ENCODE measurements at places on chromosomes 6 and 20.

- DNase-seq: no peak
Observed at GRCh38 chr6:43186706-43187105, 4.7 kb downstream of the CUL9 start.

DNA sequence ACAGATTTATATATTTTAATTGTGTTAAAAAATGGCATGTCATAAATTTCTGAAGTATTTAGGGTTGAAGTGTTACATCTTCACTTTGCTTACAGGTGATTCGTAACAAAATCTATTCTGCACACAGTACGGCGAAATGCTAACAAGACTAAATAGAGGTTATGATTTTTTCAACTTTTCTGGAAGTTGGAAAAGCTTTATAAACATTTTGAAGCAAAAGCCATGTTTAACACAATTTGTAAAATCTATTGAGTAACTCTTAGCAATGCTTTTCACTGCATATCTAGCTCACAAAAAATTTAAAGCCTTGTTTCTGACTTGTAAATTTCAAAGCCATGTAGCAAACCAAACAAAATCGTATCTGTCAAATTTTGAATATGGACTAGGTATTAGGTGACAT, 3.3 kb downstream of the STX16 start:
- DNase-seq: no peak

DNA sequence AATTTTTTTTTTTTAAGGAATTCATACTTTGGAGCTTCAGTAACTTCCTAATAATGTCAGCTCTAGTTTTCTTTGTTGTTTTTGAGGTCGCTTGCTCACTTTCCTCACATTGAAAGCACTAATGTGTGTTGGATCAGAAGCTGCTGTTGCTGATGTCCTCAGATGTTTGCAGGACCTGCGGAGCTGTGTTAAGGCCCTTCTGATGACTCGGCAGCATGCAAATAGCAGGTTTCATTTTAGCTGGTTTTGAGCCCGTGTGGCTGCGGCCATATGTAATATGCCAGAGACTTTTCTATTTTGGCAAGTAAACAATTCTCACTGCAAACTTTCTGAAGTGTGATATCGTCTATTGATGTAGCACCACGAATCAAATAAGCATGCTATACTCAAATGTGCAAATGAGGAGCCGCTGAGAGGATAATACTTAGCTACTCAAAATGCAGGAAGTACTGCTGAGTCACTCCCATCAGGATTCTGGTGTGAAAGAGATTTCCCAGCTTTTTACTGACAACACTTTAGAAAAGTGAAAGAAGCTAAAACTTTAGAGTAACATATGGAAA, 187.8 kb downstream of the SASH1 start:
- DNase-seq: no peak

GRCh38 chr20:21677261-21677660, 28.2 kb upstream of the PAX1 start:
- no peak for DNase-seq

Measured in HuH-7 (cell line).